ENCODE measurements at places on chromosomes 4 and X.
A peak's percentile ranks its signal among the peaks of the same experiment; 100 is the strongest.

DNA sequence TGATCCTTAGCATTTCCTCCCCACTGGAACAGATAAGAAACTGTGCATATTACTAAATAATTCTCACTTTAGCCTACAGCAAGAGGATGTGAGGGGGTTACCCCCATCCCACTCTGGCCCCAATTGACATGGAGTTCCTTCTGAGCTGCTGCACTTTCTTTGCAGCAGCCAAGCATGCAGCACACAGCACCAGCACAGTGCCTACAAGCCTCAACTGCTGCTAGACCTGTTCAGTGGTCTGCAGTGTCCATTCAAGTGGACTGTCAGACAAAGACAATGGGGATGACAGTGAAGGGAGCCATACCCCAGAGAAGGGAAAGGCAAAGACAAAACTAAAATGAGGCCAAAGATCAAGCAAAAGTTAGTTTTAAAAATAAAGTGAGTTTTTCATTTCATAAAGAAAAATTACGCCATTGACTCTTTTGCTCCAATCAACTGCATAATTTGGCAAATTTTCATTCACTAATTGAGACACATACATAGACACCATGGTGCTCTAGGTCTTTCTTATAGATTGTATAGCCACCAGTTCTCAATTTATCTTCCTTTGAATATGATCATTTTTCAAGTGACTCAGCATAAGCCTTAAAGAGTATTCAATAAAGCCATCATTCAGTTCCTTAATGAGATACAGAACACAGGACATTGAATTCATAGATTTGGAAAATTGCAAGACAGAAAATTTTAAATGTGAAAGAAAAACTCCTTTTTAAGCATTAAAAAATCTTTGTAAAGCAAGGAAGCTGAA lies 410.6 kb downstream of the HNRNPD start:
- DNase-seq, result no peak

GRCh38 chr4:2733844-2734574 lies 22.1 kb downstream of the TNIP2 start:
- no peak for DNase-seq

GRCh38 chr4:22987870-22988269 lies 295.1 kb downstream of the GBA3 start:
- DNase-seq, result no peak

DNA sequence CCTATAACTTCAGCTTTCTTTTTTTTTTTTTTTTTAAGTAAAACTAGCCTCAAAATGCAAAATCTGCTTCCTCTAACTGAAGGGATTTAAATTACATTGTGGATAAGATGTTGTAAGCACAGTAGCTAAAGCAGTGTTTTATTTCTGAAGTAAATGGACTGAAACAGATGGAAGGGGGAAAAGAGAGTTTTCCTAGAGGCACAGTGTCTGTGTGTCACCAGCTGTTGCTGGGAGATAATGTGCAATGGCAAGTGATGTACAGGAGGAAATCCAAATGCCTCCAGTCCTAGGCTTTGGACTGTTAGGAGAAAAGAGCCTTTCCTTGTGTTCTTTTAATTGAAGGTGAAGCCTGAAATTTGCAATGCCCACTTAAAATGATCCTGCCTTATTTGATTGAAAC lies 672.1 kb downstream of the GRXCR1 start:
- DNase-seq, result no peak

- DNase-seq, result no peak
Measured at GRCh38 chr4:61517144-61517543, 317.0 kb downstream of the ADGRL3 start.

DNA sequence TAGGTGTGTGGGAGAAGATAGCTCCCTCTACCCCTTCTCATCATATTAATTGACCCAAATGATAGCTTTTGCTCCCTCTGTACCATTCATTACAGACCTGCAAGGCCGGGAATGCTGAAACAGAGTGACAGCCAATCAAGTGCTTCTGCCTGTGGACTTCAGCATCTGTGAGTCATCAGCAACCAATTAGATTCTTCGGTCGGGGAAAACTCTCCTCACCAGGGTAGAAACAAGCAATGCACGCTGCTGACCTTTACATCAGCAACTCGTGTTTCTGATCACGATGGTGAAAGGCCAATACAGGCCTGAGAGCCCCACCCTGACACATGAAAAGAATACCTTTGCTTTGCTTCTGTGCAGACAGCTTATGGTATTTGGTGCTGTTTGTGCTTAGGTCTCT lies 347.2 kb upstream of the DDX53 start:
- no peak for DNase-seq

- no peak for DNase-seq
Measured at GRCh38 chrX:53195401-53195800, 29.6 kb downstream of the KDM5C start.

- no peak for DNase-seq
Measured at GRCh38 chrX:18920079-18920478, 63.8 kb downstream of the PHKA2 start.

DNA sequence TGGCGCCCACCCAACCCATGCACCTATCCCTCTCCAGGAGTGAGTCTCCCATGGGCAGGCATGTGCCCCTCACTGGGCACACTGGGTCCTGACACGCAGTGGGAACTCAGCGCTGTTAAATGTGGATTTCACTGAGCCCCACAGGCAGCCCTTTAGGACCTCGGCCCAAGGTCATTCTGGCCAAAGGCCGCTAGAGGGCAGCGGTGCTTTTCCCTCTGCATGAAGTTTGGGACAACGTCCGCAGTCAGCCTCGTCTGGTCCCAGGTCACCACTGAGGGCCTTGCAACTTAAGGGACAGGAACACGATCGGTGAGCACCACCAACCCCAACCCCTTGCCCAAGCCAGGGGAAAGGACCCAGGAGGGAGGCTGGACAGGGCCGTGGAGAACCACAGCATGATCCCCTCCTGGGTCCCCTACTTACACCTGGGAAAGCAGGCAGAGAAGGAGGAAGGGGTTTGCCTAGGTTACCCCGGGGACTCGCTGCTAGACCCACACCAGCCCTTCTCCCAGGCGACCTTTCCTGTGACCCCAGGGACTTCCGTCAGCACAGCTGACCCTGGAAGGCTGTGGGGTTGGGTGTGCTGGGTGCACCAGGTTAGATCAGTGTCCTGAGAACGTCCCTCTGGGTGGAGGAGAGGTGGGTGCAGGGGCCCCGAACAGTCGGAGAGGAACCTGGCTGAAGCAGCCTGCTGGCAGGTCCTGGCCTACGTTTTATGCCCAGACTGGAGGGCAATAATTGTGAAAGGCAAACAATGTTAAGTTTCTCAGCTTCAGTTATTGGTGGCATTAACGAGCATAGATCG lies 24.0 kb downstream of the CYTL1 start:
- peak; percentile 25 for DNase-seq

- DNase-seq, result no peak
Measured at GRCh38 chrX:21266949-21267348, 107.3 kb upstream of the CNKSR2 start.

- DNase-seq, result no peak
Measured at GRCh38 chr4:127261476-127261875, 371.3 kb upstream of the INTU start.

GRCh38 chr4:99845708-99846469 lies 29.3 kb downstream of the DAPP1 start:
- peak; percentile 63 for DNase-seq

DNA sequence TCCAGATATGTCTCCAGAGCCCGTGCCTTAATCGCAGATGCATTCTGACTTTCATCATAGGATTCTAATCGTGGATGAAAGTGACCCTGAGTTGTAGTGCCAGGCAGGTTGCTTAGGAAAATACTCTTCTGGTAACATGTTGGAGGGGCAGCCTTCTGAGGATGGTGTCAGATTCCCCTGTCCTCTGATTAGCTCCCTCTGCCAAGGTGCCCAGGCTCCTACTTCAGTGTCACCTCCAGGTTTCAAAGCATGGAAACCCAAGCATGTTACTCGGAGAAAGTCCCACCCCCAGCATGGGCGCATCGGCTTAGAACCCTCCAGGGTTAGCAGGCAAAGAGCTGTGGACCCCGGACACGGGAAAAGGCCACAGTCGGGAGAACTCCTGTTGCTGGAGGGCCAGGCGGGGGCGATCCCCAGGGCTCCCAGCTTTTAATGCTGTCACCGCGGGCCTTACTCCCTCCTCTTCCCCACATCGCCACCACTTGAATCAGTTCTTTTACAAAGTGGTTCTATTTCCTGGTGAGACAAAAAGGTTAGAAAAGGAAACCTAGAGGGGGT lies 44.5 kb downstream of the TRIM2 start:
- DNase-seq, result no peak

- no peak for DNase-seq
Measured at GRCh38 chr4:138749303-138749702, 266.3 kb upstream of the NOCT start.

GRCh38 chrX:1537031-1537715 lies at the start of gene P2RY8:
Gene P2RY8 (minus strand): TSS chrX:1537185. CDS start chrX:1466558, 70,627 bp downstream.
- peak; percentile 80 for DNase-seq

DNA sequence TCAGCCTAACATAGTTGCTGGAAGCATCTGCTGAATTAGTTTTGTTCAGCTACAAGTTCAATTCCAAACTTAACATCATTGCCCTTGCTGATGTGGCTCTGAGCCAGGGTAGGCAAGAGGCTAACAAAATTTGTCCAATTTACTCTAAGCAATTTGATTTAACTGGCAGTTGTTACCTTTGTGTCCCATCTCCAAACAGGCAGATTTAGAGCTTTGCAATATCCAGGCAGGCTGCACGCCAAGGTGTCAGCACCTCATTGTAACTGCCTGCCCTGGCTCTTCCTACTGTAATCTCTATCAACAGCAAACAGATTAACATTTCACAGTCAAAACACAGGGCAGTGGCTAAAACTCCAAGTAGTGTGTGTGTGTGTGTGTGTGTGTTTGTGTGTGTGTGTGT lies 2070.6 kb downstream of the PCDH7 start:
- DNase-seq, result no peak

DNA sequence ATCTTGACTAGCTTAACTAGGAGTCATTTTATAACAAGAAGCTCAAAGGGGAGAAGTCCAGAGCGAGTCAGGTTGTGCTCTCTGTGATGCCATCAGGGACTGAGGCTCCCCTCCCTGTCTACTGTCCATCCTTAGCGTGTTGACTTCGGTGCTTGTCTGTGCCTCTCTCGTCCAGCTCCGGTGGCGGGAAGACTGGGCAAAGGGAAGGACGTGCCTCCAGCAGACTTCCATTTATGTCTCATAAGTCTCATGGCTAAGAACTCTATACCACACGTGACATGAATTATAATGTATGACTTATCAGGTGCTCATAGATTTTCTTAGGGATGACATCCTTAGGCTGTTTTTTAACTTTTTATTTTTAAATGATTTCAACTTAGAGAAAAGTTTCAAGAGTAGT lies 92.6 kb upstream of the TLR2 start:
- DNase-seq, result no peak

DNA sequence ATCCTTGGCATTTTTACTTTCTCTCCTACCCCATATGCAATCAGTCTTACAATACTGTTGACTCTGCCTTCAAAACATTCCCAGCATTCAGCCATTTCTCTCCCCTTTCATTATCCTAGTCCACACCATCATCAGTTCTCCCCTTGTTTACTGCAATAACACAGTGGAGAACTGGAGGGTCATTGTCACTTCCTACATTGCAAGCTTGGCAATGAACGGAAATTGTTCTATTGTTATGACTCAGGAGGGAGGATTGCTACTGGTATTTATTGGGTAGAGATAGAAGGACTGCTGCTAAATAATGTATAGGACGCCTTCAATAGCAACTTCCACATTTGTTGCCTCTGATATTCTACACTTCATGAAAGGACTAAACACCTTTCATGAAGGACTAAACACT lies 231.8 kb downstream of the BANK1 start:
- DNase-seq, result no peak

GRCh38 chr4:83618991-83619645 lies 83.2 kb downstream of the GPAT3 start:
- no peak for DNase-seq

GRCh38 chrX:12443534-12444098 lies 305.3 kb downstream of the FRMPD4 start:
- no peak for DNase-seq

- peak; percentile 63 for DNase-seq
Measured at GRCh38 chr4:83503974-83504373, 19.1 kb upstream of the ABRAXAS1 start.

GRCh38 chr4:74682567-74683359 lies 111.6 kb downstream of the BTC start:
- no peak for DNase-seq

GRCh38 chr4:115334736-115335411 lies 221.5 kb upstream of the NDST4 start:
- DNase-seq, result no peak

DNA sequence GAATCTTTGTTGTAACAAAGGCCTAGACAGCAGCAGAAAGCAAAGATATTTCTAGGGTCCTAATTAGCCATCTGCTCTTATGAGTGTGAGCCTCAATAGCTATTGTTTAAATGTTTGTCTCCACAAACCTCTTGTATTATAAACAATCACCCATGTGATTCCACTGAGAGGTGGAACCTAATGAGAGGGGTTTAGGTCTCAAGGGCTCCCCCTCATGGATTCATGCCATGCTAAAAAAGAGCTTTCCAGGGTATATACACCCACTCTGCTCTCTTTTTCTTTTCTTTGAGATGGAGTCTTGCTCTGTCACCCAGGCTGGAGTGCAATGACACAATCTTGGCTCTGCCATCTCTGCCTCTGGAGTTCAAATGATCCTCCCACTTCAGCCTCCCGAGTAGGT lies 42.1 kb downstream of the TRIM61 start:
- no peak for DNase-seq

DNA sequence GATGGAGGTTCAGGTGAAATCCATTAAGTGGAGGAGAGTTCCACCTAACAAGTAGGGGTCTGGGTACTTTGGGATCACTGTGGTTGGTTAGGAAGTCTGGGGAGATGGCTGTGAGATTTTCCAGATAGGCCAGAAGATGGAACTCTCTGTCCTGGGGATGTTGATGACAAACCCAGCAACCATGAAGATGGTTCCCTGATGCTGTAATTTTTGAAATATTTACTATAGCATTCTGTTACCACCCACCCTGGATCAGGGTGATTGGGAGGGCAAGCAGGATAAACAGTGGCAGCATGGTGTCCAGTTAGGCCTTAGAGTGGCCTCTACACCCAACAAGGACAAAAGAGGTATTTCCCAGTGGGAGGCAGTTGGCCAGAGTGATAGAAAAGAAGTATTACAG lies 15.9 kb upstream of the NELFA start:
- no peak for DNase-seq

DNA sequence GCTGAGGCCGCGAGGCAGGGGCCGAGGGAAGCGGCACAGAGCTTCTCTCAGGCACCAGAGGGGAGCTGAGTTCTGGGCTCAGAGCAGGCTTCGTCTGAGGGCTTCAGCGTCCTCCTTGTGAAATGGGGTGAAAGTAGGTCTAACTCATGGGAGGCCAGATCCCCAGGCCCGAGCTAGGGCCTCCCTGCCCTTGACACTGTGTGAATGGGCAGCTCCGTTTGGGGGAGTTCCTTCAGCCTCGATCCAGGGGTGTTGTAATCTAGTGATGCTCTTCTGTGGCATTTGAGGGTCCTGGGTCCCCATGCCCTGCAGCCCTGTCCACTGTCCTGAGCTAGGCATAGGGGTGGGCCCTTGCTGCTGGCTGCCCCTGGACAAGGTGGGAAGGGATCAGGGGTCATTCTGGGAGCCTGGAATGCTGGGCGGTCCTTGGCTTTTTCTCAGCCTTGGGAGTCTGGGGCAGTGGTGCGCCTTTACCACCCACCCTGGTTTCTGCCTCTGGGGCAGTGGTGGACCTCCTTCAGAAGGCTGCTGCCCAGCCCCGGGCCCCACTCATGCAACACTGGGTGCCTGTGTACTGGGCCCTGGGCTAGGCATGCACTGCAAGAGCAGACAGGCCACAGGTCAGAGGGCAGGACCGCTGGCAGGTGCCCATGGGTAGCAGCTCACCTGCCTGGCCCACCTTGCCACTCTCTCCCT lies 4.1 kb downstream of the SH3BP2 start:
- DNase-seq, result no peak

Data from CD4-positive, alpha-beta T cell treated with Interferon alpha-2 for 1 hour (primary cell).